ENCODE measurements at places on chromosomes 7 and 10.

- no peaks in the 10 kb centered on the region for H3K27me3 ChIP-seq
- no peak overlapping the region for H3K4me3 ChIP-seq
- DNase-seq = no peak
- H3K36me3 ChIP-seq = no peaks in the 10 kb centered on the region
- H3K4me1 ChIP-seq = no peaks in the 10 kb centered on the region
Observed at GRCh38 chr10:124213471-124213870, 120.1 kb upstream of the CHST15 start.

DNA sequence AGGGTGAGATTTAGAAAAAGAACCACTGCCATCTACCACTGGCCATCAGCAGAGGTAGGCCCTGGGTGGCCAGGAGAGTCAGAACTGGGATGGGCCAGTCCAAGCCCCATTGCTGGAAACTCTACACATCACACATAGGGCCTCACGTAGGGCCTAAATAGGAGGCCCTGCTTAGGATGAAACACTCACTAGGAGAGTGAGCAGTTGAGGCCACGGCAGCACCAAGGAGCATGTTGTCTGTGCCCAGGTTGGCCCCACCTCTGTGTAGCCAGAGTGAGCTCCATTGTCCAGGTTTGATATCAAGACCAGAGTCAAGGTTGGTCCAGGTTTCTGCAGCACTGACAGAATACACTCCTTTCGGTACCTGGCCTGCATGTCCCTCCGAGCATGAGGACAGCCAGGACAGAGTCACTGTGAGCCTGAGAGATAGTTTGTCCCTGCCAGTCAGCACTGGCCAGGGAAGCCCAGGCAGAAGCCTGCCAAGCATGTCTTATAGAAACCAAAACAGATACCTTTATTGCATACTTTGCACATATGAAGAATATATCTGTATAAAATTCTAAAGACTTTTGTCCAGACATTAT lies 77.9 kb upstream of the CAMK2B start:
- no peak overlapping the region for H3K4me3 ChIP-seq
- no peaks in the 10 kb centered on the region for H3K4me1 ChIP-seq
- H3K36me3 ChIP-seq = peaks cover 2% of the 10 kb centered on the region
- no peak overlapping the region for H3K27ac ChIP-seq

- no peaks in the 10 kb centered on the region for H3K27me3 ChIP-seq
- no peak overlapping the region for H3K27ac ChIP-seq
- no peaks in the 10 kb centered on the region for H3K4me1 ChIP-seq
- peaks cover 1% of the 10 kb centered on the region for H3K36me3 ChIP-seq
- no peak overlapping the region for H3K4me3 ChIP-seq
Observed at GRCh38 chr7:55469271-55469681, 103.0 kb downstream of the VOPP1 start.

DNA sequence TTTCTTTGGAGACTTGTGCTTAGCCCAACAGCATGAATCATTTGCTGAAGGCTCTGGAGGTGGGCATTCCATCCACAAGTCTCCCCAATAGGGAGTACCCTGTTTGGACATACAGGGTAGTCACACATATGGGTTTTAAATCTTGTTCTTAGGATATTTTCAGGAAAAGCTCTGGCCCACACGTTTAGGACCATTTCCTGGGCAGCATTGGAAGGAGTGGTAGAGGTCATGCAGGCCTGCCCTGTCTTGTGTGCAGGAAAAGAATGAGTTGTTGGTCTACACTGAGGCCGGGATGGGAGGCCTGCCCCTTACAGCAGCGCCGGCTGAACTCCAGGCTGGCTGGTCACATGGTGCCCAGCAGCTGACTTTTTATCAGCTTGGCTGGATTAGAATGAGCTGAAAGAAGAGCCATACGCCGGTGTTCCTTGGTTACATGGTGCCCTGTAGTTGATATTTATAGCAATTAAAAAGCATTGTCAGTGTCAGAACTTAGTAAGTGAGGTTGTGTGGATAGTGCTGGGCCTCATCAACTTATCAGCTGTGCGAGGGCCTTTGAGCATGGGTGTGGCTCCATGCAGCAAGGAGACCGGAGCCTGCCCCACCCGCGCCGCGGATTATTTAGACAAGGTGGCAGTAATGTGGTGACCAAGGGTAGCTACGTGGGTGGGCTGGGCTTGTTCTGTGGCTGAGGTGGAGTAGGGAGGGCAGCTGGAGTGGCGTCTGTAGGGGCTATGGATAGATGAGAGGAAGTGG lies 28.6 kb downstream of the OGDH start:
- H3K27me3 ChIP-seq = no peaks in the 10 kb centered on the region
- H3K27ac ChIP-seq = no peak overlapping the region
- H3K4me1 ChIP-seq = peaks cover 4% of the 10 kb centered on the region
- no peak overlapping the region for H3K4me3 ChIP-seq
- DNase-seq = no peak

DNA sequence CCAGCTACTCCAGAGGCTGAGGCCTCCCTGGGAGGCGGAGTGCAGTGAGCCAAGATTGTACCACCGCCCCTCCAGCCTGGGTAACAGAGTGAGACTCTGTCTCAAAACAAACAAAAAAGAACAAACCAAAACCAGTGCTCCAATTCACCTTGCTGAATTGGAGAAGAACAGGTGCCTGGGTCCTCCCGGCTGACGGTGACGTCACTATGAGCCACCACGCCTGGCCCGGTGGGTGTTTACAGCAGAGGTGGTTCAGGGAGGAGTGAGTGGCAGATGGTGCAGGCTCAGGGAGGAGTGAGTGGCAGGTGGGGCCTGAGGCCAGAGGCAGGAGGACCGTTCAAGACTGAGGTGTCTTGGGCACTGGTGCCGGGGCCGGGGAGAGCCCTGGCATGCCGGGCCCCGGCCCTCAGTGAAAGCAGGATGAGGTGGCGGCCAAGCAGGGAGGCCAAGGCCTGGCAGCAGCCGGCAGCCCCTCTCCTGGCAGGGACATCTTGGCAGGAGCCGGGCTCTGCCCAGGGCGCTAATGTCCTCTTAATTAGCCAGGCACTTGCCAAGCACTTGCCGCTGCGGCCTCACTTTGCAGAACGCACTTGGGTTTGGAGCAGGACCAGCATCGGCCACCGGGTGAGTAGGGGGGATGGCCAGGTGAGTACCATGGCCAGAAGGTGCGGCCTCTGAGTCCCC lies 162.8 kb upstream of the TNRC18 start:
- H3K27me3 ChIP-seq = no peaks in the 10 kb centered on the region
- no peak for DNase-seq
- no peak overlapping the region for H3K4me3 ChIP-seq
- no peak overlapping the region for H3K27ac ChIP-seq

DNA sequence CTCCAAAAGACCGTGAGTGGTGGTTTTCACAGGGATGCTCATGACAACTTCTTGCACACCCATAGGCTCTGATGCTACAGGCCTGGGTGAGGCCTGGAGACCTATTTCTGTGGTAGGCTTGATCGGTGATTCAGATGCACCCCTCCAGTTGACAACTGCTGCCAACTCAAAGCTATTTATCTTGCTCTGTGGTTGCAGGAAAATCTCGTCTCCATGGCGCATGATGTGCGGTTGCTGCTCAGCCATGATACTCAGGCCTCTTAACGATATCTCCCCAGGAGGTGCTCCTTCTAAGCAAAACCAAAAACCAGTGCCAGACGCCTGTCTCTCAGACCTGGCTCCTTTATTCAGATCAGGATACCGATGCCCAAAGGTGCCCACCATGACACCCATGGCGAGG lies 31.4 kb downstream of the C10orf90 start:
- H3K4me3 ChIP-seq = no peak overlapping the region
- no peaks in the 10 kb centered on the region for H3K36me3 ChIP-seq
- no peak overlapping the region for H3K27ac ChIP-seq
- H3K4me1 ChIP-seq = peaks cover 3% of the 10 kb centered on the region

- DNase-seq = no peak
- no peaks in the 10 kb centered on the region for H3K27me3 ChIP-seq
- no peak overlapping the region for H3K27ac ChIP-seq
- no peaks in the 10 kb centered on the region for H3K4me1 ChIP-seq
- H3K4me3 ChIP-seq = no peak overlapping the region
- no peaks in the 10 kb centered on the region for H3K36me3 ChIP-seq
Observed at GRCh38 chr7:106365252-106366005, 80.6 kb upstream of the NAMPT start.

DNA sequence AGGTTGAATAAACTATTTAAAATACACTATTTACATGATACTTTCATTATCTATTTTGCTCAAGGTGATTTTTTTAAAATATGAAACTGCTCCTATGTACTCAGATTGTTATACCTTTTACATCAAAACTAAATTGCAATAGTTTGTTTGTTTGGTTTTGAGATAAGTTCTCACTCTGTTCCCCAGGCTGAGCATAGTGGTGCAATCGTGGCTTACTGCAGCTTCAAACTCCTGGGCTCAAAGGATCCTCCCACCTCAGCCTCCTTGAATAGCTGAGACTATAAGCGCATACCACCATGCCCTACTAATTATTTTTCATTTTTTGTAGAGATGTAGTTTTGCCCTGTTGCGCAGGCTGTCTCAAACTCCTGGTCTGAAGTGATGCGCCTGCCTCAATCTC lies 12.7 kb downstream of the TAS2R60 start:
- DNase-seq = no peak
- no peak overlapping the region for H3K27ac ChIP-seq
- H3K36me3 ChIP-seq = no peaks in the 10 kb centered on the region
- no peaks in the 10 kb centered on the region for H3K4me1 ChIP-seq
- no peaks in the 10 kb centered on the region for H3K27me3 ChIP-seq

DNA sequence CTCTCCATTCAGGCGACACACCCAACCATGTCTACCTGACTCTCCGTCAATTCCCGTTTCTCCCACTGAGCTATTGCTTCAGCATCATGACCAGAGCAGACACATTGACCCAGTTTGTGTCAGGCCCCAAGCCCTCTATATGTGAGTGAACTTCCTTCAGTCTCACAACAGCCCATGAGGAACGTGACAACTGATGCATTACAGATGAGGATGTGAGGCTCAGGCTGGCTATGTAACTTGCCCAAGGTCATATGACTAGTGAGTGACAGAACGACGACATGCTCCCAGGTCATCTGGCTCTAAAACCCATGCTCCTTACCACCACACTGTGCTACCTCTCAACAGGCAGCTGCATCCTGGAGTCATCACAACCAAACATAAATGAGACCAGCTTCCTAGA lies 3.7 kb downstream of the TMEM140 start:
- no peaks in the 10 kb centered on the region for H3K27me3 ChIP-seq
- no peaks in the 10 kb centered on the region for H3K36me3 ChIP-seq
- no peak for DNase-seq

DNA sequence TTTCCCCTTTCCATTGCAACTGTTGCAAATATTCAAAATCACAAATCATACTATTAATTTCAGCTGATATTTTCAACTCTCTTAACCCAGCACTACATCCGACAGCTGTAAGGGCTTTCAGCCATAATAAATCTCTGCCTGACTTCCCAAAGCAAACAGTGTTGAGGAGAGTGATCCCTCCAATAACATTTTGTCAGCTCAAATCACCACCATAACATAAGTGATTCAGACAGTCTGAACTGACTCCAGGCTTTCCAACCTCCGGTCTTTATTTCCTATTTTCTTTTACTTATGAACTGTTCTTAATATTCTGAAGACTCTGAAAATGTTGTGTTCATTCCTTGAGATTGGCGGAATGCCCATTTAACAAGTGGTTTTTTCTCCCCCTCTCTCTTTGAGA lies 1085.9 kb downstream of the GATA3 start:
- DNase-seq = no peak
- H3K36me3 ChIP-seq = no peaks in the 10 kb centered on the region
- H3K4me1 ChIP-seq = no peaks in the 10 kb centered on the region
- H3K27ac ChIP-seq = no peak overlapping the region
- no peaks in the 10 kb centered on the region for H3K27me3 ChIP-seq

GRCh38 chr10:75186310-75186709 lies 24.3 kb upstream of the VDAC2 start:
- H3K27ac ChIP-seq = no peak overlapping the region
- no peaks in the 10 kb centered on the region for H3K27me3 ChIP-seq
- no peak overlapping the region for H3K4me3 ChIP-seq
- H3K4me1 ChIP-seq = peaks cover 2% of the 10 kb centered on the region
- no peak for DNase-seq
- H3K36me3 ChIP-seq = no peaks in the 10 kb centered on the region

DNA sequence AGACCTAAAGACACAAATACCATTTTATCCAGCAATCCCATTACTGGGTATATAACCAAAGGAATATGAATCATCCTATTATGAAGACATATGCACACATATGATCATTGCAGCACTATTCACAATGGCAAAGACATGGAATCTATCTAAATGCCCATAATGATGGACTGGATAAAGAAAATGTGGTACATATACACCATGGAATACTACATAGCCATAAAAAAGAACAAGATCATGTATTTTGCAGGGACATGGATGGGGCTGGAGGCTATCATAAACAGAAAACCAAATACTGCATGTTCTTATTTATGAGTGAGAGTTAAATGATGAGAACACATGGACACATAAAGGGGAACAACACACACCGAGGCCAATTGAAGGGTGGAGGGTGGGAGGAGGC lies 3.8 kb downstream of the MACC1 start:
- no peak for DNase-seq
- H3K4me3 ChIP-seq = no peak overlapping the region
- H3K36me3 ChIP-seq = no peaks in the 10 kb centered on the region

DNA sequence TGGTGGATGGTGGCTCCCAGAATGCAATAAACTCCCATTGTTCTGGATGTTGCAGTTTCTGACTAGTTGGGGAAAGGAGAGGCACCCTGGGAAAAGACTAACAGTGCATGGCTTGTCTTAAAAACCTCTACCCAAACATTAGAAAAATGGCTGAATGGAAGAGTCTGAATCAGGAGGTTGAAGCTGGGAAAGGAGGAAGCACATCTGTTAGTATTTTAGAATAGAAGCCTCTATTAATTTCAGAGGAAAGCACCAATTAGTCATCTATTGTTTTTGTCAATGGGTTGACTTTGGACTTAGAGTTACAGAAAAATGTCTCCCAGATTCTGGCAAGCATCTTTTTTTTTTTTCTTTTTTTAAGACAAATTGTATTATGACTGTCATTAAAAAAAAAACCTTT lies 56.1 kb upstream of the ELMO1 start:
- H3K27ac ChIP-seq = no peak overlapping the region
- no peak for DNase-seq
- no peaks in the 10 kb centered on the region for H3K4me1 ChIP-seq
- no peaks in the 10 kb centered on the region for H3K36me3 ChIP-seq
- H3K27me3 ChIP-seq = no peaks in the 10 kb centered on the region

GRCh38 chr10:132761395-132762060 lies 24.4 kb downstream of the NKX6-2 start:
- no peaks in the 10 kb centered on the region for H3K36me3 ChIP-seq
- H3K27me3 ChIP-seq = no peaks in the 10 kb centered on the region
- no peak overlapping the region for H3K27ac ChIP-seq

DNA sequence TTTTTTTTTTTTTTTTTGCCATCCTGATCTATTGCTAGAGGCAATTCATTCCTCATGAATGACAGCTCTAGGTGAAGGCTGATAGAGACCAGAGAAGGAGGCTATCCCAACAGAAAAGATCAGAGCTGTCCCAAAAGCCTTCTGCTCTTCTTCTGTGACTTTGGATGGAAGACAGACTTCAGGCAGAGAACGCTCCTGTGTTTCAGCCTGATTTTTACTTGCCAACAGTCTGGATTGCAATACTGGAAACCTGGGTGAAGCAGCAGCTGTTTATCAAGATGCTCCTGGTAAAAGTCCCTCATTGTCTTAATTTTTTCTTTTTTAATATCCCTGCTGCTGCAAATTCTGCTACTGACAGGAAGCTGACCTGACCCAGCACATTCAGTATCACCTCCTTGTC lies 219.5 kb downstream of the CCDC3 start:
- no peak for DNase-seq
- H3K27me3 ChIP-seq = no peaks in the 10 kb centered on the region
- no peak overlapping the region for H3K4me3 ChIP-seq
- no peak overlapping the region for H3K27ac ChIP-seq
- no peaks in the 10 kb centered on the region for H3K4me1 ChIP-seq
- no peaks in the 10 kb centered on the region for H3K36me3 ChIP-seq

- peaks cover 15% of the 10 kb centered on the region for H3K27me3 ChIP-seq
- H3K27ac ChIP-seq = no peak overlapping the region
- DNase-seq = peak; percentile 80
Observed at GRCh38 chr10:57142925-57143576, 782.0 kb upstream of the ZWINT start.

Data from mesendoderm (in vitro differentiated cells).